ENCODE measurements at places on chromosomes 5 and 9.

DNA sequence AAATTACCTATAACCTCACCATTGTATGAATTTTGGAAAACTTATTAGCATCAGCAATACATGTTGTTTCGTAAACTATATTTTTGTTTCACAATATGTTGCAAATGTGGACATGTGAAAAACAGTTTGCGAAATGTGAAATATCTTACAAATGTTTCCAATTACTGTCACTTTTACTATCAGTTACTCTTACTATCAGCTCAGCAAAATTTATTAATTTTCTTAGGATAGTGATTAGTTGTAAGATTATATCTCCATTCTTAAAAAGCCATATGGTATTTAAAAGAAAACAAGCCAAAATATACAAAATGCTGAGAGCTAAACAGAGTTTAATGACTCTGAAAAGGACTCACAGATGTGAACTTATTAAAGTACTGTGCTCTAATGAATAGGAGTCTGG lies 111.9 kb upstream of the LPAR1 start:
- no peak for DNase-seq

DNA sequence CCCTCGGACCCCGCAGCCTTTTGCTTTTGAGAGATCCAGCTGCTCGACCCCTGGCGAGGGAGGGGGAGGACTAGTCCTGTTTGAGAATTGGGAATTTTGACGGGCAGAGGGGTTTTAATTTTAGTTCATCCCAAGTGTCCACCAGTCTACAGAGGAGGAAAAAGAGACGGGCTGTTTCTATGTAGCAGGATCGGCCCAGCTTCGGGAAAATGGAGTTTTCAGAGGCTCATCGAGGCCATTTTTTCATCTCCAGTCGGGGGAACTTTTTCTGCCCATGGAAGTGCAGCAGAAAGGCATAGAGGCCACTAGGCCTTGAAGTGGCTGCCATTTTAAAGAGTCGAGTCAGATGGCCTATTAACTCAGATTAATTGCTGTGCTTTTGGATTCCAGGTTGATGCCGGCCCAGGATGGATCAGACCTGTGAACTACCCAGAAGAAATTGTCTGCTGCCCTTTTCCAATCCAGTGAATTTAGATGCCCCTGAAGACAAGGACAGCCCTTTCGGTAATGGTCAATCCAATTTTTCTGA lies 1.2 kb downstream of the NSD1 start:
- no peak for DNase-seq

- no peak for DNase-seq
Observed at GRCh38 chr5:127431977-127432585, 85.4 kb upstream of the PRRC1 start.

DNA sequence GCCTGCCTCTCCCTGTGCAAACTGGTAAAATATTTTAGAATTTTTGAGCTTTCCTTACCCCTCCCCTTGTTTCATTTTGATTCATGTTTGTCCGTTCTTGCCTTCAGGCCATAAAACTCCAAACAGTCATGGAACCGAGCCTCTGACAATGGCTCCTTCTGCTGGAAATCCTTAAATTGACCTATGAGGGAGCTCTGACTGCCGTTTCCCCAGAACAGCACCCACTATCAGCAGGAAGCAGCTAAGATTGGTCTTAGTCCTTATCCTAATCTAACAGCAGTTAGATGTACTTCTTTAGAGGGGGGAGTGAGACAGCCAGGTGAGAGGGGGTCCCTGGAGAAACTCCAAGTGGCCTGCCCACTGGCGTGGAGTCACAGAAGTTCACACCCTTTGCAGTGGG lies 106.7 kb downstream of the FAM174A start:
- DNase-seq: no peak

GRCh38 chr5:117456866-117457470 lies 882.3 kb upstream of the SEMA6A start:
- DNase-seq: no peak

GRCh38 chr5:53430618-53431252 lies 49.7 kb upstream of the FST start:
- DNase-seq: no peak

- DNase-seq: no peak
Observed at GRCh38 chr9:27154908-27155307, 45.9 kb downstream of the TEK start.

DNA sequence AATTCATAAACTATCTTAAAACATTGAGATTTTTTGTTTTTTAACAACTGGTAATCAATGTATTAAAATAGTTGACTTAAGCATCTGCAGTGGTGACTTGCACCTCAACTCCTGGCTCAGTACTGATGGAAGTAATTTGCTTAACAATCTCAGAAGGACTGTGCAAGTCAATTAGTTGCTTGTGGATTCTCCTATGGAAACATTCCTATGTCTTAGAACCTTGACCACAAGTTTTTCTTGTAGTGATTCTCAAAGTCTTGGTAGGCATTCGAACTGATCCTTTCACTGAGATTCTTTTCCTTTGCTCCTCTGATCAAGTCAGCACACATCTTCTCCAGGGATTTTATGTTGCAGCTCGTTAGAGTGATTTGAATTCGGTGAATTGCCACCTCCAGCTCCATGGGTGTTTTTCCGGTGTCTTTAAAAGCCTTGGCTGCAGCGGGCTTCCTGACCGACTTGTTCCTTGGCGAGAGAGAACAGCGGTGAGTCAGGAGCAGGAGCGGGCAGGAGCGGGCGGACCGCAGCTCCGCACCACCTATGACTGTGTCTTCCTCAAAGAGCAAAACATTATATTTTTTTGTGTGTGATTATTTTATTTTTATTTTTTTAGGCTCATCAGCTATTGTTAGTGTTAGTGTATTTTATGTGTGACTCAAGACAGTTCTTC lies 21.1 kb downstream of the HMGXB3 start:
- DNase-seq: no peak

DNA sequence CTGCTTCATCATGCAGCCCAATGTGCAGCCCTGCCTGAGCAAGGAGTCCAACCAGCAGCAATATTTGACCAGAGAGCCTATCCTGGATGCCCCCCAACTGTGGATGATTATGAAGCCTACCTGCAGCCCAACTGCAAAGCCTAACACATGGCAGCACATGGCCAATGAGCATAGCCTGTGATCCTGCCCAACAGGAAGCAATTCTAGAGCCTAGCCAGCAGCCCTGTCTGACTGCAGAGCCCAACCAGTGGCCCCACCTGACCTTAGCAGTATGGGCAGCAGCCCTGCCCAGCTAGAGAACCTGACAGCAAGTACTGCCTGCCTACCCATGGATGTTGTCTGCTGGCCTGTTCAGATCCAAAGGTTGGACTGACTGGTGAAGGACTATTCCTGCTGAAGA lies 97.3 kb upstream of the SH3GL2 start:
- no peak for DNase-seq

DNA sequence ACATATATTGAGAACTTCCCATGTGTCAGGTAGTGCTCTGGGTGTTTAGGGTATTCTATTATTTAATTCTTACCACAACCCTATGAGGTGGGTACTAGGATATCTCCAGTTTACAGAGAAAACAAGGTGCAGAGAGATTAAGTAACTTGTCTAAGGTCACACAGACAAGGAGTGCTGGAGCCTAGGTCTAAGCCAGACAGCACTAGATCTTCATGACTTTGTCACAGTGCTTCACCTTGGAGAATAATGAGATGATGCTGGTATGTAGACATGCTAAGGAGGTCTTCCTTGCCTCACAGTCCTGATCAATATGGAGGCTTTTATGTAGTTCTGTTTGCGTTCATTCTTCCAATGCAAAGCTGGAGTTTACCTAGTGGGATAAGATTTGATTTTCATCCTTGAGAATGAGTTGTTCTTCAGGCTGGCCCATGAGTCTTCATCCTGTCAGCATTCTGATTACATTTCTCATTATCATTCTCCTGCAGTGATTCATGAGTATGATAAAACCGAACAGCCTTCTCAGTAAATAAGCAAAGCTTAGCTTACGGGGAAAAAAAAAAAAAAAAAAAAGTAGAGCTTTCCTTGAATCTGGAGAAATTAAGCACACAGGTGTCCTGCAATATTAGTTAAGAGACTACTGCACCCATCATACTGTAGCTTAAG lies 176.3 kb downstream of the C9orf152 start:
- DNase-seq: no peak

DNA sequence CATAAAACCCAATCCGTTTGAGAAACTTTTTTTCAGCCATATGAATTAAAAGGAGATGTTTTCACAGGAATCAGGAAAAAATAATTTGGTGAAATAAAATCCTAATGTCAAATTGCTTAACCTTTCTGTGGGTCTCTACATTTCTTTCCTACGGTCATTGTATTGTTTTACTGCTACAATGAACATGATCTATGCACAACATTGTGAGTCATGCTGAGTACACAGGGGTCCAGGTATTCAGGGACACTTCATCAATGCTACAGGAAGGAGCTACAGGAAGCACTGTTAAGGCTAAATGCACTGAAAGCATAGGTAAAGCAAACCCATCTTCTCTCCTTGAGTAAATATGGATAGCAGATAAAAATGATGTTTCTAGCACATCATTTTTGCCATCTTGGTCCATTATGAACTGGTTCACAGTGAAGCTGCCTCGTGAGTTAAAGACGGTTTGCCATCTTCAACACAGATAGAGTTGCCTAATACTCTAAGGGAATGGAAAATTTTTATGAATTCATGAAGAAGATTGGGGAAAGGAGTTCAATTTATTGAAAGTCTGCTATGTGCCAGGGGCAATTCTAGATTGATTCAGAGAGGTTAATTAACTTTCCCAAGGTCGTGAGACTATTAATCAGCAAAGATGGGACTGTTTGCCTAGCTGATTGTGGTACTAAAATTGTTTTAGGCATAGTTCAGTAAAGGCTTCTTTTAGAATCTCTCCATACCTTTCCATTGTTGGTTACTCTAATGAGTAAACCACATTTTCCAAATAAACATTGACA lies 85.5 kb downstream of the DIRAS2 start:
- DNase-seq: no peak

- no peak for DNase-seq
Observed at GRCh38 chr5:81151546-81151945, 81.6 kb upstream of the CKMT2 start.

DNA sequence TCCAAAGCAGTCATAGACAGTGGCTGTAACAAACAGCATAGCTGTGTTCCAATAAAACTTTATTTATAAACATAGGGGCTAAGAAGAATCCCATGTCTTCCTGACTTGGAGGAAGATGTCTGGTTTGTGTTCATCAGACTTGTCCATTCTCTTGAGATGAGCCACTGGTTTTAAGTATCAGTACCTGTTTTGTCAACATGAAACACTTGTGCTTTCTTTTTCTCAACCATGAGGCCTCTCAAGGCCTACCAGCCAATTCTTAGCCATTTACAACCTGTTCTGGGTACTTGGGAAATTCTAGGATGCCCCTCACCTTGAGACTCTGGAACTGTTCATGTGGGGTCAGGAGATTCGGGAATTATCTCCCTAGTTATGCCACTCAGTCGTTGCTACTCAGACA lies 154.3 kb upstream of the PPP1R2B start:
- DNase-seq: no peak

DNA sequence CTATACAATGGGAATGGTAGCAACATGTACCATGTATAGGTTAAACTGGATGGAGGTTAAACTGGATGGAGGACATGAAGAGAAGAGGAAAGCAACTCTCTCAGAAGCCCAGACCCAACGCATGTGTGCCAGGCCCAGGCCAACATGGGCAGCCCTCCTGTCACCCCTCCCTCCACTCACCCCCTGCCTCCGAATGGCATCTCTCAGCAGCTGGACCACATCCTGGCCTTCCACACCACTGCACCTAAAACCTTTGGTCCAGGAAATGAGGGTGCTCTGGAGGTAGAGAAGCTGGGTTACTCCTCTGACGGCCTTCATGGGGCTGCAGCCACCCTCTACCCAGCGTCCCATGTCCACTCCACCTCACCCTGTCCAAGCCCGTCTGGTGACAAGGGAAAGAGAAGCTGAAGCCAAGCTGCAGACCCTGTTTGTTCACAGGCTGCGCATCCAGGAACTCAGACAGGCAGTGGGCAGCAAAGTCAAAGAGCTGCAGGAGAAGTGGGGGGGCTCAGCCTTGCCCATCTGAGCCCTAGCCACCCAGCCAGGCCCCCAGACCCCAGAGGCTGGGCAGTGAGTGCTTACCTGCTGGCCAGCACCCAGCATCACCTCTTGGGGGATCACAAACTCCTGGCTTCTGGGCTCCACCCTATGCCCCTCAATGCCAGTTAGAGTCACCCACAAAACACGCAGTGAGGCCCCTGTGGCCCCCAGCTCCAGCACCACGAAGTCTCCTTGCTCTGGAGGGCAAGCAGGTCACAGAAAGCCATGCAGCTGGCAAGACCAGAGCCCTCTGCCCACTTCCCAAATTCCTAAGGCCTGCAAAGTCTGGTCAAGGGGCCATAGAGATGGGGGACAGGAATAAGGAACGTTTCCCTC lies 8.5 kb downstream of the HK3 start:
- no peak for DNase-seq

GRCh38 chr9:96056226-96056625 lies 180.7 kb downstream of the ERCC6L2 start:
- no peak for DNase-seq

- no peak for DNase-seq
Observed at GRCh38 chr9:68672215-68672614, 32.8 kb upstream of the PIP5K1B start.
